ENCODE measurements at places on chromosomes 2 and 18.

GRCh38 chr2:69191634-69192033 lies 178.7 kb downstream of the ANTXR1 start:
- no peak for DNase-seq

- DNase-seq, result peak; percentile 74
Observed at GRCh38 chr2:191679818-191680600, 2.1 kb downstream of the NABP1 start.

DNA sequence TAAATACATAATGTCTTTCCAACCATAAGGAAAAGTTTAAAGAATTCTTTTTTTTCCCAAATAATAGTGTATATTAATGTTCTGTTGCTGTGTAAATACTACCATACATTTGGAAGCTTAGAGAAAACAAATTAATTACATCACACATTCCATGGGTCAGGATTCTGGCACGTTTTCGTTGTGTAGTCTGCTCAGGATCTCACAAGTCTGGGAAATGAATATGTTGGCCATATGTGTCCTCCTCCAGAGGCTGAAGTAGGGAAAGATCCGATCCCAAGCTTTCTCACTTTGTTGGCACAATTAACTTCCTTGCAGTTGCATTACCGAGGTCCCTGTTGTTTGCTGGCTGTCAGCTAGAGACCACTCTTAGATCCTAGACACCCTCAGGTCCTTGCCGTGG lies 83.9 kb downstream of the RPRM start:
- no peak for DNase-seq

GRCh38 chr2:181367906-181368435 lies 89.2 kb upstream of the ITGA4 start:
- no peak for DNase-seq

- no peak for DNase-seq
Observed at GRCh38 chr2:115880558-115880957, 1438.1 kb downstream of the DPP10 start.

Measured in MM.1S (cell line).